Left hindlimb (tissue), 1 donor: ENCODE measurements at places on chromosomes 5 and 9.

DNA sequence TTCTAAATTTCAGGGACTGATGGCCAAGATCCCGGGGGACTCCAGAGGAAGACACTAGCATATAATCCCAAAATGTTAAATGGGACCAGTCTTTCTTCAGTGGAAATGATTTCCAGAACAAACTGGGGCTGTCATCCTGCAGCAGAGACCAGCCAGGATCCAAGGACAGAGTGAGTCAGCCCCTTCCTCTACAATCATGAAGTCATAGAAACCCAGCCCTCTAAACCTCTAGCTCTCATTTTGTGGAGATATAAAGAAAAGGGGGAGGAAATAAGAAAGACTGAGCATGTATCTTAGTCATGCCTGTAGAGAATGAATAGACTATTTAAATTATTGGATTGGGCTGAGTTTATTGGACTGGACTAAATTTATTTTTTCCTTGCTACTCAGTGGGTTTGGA lies 318.3 kb downstream of the AGTPBP1 start:
- no peak for DNase-seq

- DNase-seq, result no peak
Measured at GRCh38 chr5:24693609-24694008, 48.8 kb upstream of the CDH10 start.

DNA sequence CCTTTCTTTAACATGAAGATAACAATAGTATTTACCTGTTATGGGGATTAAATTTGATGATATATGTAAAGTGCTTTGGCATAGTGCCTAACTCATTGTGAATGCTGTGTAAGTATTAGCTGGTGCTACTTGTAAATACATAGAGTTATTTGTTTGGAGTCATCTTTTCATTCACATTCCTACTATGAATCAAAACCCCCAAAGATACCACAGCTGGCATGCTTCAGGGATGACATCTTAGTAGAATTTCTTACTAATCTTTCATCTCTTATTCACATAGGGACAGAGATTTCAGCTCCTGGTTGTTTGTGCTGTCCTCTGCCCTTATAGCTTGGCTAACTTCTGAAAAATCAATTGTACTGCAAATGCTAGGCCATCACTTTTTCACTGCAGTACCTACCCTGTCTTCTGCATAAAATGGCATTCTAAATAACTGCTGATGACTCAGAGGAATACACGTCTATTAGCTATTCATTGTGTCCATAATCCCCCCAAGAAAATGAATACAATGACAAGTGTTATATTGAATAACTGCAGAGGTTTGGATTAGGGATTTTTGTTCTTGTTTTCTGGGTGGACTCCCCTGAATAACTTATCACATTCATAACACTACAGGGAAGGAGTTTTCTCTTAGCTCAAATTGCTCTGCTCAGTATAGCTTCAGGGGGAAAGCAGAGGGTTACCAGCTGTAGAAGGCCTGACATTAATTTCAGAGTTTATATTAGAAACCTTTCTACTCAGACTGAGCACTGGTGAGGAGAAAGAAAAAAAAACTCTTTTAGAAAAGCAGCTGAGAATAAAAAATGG lies 192.2 kb upstream of the C9orf72 start:
- no peak for DNase-seq

DNA sequence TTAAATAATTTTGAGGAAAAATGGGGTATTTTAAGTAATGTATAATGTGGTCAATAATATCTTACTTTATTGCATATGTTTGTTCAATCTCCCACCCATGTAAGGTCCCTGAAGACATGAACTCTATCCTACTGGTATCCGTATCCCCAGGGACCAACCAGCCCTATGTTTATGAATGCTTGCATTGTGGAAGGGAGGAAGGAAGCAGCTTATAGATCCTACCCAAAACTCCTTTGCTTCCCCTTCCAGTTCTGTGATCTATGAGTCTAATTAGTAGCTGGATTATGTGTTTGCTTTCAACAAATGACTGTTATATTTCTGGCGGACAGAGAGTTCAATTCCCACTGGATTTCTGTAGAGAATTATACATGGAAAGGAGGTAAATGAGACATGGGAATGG lies 45.6 kb downstream of the CNTRL start:
- no peak for DNase-seq

DNA sequence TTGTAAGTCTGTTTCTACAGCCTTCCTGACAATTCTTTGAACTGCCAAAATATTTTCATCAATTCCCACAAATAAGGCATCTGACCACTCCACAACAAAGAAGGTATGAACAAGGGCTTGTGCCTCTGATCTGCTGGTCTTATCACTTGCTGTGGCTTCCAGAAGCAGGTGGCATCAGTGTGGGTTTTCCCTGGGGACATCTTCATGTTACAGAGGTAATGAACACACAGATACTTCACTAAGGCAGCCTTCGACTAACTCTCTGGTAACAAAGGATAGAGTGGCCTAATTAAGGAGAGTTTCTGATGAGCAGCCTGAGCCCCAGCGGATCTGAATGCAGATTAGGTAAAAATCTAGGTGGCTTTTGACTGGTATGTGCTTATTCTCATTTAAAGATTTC lies 15.2 kb upstream of the ERAP2 start:
- no peak for DNase-seq

DNA sequence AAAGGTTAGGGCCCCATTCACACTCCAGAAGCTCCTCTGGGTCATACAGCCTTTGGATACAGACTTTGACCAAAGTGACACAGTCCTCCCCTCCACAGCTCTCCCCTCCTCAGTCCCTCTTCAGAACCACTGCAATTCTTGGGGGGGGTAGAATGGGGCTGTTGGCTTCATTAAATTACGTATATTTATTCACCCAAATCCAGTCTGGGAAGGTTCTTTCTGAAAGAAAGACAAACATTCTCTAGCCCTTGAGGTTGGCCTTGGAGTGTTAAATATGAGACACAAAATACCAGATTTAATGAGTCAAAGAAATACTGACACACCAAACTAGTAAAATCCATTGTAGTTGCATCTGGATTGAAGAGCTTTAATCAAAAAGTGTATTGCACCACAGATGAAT lies 16.1 kb downstream of the ARPC5L start:
- DNase-seq, result no peak

- no peak for DNase-seq
Measured at GRCh38 chr5:89330140-89330539, 447.2 kb upstream of the MEF2C start.

DNA sequence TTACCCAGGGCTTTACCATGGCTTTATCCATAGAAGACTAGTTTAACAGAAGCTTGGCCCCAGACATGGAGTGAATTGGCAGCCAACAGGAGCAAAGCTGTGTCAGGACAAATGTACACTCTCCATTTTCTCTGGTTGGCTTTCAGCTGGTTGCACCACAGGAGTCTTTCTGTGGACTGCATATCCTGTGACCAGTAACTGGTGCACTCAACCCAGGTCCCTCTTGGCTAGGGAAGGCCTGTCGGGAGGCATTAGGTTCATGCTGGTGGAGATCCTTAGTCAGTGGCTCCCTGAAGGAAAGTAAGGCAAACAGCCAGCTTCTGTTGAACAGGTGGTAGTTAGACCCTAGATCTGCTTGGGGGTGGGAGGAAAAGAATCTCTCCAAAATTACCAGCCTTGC lies 146.9 kb upstream of the TLX3 start:
- no peak for DNase-seq

- no peak for DNase-seq
Measured at GRCh38 chr5:180281706-180282105, 10.2 kb downstream of the MAPK9 start.

DNA sequence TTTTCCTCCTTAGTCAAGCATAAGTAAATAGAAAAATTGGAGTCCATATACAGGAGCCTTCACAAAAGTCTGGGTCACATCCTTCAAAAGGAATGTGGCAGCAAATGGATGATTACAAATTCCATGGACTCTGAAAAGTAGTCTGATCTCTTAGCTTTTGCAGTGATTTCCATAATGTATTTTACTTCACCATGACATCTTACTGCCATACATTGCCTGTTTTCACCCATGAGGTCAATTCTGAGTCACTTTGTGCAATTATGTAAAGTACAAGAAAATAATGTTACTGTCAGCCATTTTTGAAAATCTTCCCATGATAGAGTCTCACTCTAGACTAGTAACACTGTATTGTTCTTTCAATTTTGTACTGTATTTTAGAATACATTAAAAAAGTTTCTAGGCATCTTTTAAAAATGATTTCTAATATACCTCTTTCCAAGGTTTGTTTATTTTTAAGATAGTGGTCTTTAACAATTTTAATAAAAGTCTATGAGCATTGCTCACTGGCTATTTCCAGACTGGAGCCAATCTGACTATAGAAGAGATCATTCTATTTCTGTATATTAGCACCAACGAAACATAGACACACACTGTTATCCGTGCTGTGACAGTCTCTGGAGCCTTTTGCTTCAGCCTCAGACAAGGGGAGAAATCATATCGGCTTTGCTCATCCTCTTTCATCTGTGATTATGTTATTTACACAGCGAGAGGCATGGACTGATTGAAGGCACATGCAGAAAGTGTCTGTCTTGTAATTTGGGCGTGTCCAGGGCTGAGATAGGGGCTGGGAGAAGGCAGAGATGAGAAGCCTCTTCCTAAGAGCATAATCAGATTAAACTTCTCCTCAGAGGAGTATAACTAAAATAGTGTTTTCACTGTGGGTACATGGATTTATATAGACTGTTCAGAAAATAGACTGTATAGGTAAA lies 22.9 kb upstream of the ACTBL2 start:
- DNase-seq, result no peak

DNA sequence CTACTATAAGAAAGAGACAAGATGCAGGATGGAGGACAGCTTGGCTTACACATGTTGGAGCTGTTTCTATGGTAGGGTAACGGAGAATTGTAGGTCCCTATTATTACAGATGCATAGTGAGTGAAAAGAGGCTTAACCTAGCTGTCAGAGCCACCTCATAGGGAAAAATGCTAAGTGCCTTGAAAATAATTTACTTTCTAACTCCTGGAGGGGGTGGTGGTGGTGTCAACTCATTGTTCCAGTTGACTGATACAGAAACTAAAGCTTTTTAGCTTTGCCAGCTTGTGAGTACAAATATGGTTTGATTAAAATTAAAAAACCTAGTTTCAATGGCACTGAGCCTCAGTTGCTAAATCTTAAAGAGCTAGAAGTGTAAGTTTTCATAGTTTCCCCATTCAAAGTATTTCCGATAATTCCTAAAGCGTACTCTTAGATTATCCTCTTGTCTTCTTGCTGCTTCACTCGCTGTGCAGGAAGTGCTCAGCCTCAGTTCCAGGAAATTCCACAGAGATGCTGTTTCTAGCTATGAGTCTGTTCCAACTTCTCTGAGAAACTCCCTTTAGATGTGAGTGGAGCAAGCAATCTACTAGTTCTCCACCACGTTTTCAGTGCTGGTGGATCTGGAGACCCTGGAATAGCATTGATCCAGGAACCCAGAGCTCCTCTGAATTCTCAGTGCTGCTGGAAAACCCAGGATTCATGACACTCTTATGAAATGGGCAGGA lies 265.2 kb downstream of the DMAC1 start:
- DNase-seq, result no peak
